Stimulated activated CD8-positive, alpha-beta memory T cell treated with anti-CD3 and anti-CD28 coated beads, Interleukin-7, amount 100 ng/mL, for 4 hours (primary cell): ENCODE measurements at places on chromosomes 7 and 10.
A peak's percentile ranks its signal among the peaks of the same experiment; 100 is the strongest.

DNA sequence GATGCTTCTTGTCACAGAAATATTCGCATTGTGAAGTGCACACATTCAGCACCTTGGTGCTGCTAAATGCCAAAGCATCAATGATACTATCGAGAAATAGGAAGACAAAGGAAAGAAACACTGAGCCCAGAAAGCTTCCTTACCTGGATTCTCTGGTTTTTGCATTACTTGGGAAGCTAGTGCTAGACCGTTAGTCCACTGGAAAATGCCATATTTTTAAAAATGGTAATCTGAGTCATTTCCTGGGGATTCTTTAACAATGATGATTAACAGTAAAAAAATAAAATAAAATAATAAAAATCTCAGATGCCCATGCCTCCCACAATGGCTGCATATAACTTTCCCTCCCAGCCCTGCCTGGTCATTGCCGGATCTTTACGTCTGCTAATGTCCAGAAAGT is 420.1 kb upstream of the MGMT start:
- DNase-seq, result no peak

GRCh38 chr7:110418659-110419280 is 672.2 kb upstream of the LRRN3 start:
- no peak for DNase-seq

DNA sequence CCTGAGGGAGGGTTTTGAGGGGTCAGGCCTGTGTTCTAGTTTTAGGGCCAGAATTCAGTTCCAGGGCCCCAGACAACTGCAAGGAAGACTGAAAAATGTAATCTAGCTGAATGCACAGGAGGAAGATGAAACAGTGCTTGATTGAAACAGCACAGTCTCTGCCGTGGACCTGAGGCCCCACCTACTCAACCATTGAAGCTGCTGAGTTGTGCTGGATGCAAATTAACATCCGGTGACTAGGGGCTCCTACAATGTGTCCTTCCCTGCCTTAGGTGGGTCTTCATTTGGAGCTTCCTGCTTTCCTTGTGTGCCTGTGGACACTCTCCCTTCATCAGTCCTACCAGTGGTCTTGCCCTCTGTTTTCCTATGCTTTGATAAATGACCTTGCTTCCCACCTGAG is 5.7 kb downstream of the GLRX3 start:
- no peak for DNase-seq

DNA sequence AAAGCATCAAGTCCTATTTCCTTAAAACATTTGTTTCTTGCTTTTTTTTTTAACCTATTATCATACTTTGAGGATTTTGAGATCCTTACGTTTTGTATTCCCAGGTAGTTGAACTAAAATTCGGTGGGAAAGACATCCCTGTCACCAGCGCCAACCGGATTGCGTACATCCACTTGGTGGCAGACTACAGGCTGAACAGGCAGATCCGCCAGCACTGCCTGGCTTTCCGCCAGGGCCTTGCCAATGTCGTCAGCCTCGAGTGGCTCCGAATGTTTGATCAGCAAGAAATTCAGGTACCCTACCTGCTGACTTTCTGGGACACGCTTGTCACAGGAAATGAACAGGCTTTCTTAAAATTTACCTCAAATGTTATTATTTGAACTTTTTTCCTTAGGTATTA is 83.0 kb upstream of the DNAJB6 start:
- DNase-seq, result no peak

GRCh38 chr7:133313575-133313974 is 60.7 kb downstream of the EXOC4 start:
- DNase-seq, result no peak

- DNase-seq, result no peak
Observed at GRCh38 chr10:31118556-31118955, 86.9 kb upstream of the ZNF438 start.

DNA sequence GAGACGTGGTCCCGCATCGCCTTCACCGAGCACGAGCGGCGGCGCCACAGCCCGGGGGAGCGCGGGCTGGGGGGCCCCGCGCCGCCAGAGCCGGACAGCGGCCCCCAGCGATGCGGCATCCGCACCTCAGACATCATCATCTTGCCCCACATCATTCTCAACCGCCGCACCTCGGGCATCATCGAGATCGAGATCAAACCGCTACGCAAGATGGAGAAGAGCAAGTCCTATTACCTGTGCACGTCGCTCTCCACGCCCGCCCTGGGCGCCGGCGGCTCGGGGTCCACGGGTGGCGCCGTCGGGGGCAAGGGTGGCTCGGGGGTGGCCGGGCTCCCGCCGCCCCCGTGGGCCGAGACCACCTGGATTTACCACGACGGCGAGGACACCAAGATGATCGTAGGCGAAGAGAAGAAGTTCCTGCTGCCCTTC is 737 bp downstream of the CNNM2 start:
- peak; percentile 7 for DNase-seq

DNA sequence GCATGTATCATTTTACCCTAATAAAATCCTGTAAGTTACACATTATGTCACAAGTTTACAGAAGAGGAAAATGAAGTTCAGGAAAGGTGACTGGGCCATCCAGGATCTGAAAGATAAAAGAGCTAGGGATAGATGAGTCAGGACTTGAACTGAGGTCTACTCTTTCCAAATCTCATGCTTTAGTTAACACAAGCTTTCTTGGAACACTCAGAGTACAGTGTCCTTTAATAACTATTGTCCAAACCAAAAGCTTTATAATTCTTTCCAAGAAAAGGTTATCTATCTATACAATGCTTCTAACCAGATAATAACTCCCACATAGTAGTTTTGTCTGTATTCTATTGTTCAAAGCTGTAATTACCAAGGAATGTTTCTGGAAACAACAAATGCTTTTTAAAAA is 164.6 kb downstream of the LRRN3 start:
- no peak for DNase-seq
